ENCODE measurements at places on chromosomes 2 and 18.
A peak's percentile ranks its signal among the peaks of the same experiment; 100 is the strongest.

- DNase-seq: no peak
Measured at GRCh38 chr18:2799369-2799768, 47.4 kb upstream of the EMILIN2 start.

GRCh38 chr2:211516537-211516936 is 960.1 kb downstream of the CPS1 start:
- DNase-seq: no peak

- no peak for DNase-seq
Measured at GRCh38 chr18:31590570-31590969, 1.1 kb upstream of the TTR start.

DNA sequence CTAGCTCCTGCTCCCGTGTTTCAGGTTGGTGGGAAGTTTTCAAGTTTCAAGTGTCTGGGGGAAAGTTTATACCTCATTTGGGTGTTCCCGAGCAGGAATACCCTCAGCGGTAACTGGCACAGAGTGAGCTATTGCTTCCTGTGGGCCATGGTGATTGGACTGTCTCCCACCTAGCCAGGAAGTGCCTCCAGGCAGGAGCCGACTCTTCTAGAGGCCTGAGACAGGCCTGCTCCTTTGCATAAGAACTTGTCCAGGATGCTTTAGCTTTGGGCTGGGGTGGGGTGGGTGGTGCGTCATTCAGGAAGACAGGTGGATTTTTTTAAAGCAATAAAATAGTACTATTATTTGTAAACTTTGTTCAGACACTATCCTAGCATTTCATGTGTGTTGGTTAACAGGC is 23.5 kb upstream of the DNMT3A start:
- no peak for DNase-seq

DNA sequence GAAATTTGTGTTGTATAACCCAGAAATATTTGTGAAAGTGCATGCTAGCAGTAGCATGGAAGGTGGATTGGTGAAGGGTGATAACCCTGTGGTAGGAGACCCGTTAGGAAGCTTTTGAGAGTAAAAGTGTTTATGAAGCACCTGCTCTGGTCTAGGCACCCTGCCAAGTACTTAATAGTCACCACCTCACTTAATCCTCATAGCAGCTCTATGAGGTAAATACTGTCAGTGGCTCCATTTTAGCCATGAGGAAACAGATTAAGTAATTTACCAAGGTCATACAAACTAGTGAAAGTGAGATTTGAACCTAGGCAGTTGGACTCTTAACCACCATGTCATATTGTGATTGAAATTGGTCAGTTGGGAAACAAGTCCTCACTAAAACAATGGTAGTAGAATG is 66.8 kb downstream of the TET3 start:
- DNase-seq: no peak

GRCh38 chr2:112093216-112093615 is 38.1 kb downstream of the TMEM87B start:
- no peak for DNase-seq

GRCh38 chr18:45467945-45468344 is 147.3 kb upstream of the SLC14A2 start:
- DNase-seq: no peak

GRCh38 chr2:70767699-70768589 is at the start of gene ADD2:
Gene ADD2 (minus strand): TSS chr2:70768200. CDS start chr2:70706408, 61,792 bp downstream.
- DNase-seq: peak; percentile 15

- DNase-seq: no peak
Measured at GRCh38 chr2:95667480-95667879, 75.7 kb downstream of the TRIM43 start.

GRCh38 chr2:69601179-69601612 is 42.3 kb downstream of the AAK1 start:
- no peak for DNase-seq

DNA sequence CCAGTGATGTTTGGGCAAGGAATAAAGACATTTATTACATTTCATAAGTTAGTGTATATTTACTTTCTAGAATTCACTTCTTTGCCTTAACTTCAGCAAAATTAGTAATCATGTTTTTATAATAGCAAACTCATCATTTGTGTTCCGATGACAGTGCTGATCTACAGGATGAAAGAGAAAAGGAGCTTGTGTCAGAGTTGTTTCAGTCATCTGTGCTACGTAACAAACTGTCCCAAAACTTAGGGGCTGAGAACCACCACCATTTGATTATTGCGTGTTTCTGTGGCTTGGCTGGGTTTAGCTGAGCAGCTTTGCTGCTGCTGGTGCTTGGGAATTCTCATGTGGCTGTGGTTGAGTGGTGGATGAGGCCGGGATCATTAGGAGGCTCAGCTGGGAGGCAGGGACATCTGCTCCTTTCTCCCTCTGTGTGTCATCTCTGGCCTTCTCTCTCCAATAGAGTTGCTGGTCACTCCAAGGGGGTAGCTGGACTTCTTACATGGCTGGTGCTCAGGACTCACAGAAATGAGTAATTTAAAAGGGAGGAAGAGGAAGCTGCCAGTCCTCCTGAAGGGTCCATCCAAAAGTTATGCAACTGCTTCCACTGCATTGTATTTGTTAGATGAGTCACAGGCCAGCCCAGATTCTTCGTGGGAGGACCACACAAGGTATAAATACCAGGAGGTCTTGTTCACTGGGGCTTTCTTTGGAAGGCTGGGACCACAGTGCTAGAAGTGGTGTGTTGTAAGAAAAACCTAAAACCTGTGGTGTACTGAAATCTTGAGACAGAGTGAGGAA is 43.4 kb upstream of the HAAO start:
- no peak for DNase-seq

DNA sequence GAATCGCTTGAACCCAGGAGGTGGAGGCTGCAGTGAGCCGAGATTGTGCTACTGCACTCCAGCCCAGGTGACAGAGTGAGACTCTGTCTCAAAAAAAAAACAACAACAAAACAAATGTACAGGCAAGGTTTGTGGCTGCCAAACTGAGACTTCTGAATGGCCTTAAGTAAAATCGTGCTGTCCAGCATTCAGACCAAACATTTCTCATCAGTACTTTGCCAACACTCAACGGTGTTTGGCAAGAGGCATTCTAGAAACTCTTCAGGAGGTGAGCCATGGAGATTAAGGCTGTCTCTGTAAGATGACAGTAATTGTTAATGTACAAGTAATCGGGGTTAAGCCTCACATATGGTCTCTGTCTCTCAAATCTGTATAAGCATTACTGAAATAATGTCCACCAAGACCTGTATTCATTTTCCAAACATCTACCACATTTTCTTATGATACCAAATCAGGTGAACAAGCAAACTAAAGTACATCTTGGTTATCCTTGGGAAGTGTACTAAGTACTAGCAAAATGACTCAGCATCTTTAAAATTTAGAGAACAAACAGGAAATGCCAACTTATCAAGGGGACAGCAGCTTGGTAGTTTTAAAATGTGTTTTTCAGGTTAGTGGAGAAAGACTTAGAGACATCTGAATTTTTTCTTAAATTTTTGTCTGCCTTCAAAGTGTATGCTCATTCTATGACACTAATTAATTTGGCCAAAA is 29.3 kb downstream of the SERPINE2 start:
- DNase-seq: no peak

- no peak for DNase-seq
Measured at GRCh38 chr2:67854103-67854743, 208.6 kb downstream of the C1D start.

GRCh38 chr2:161943011-161943410 is 131.0 kb downstream of the DPP4 start:
- DNase-seq: no peak

All from stimulated activated CD8-positive, alpha-beta memory T cell treated with anti-CD3 and anti-CD28 coated beads, Interleukin-15, amount 100 ng/mL, for 24 hours (primary cell).